ENCODE measurements at places on chromosomes 13 and 19. TPM values are rescaled to one million over a fixed set of nuclear protein-coding genes. Genes with fewer than 3 reads are reported as not detected.

GRCh38 chr19:53942001-53942786 is 20.5 kb upstream of the CACNG8 start:
- no peak for DNase-seq

- no peak for DNase-seq
These were observed 32.2 kb downstream of the SLAIN1 start for GRCh38 chr13:77729502-77730221.

- no peak for DNase-seq
These were observed 19.9 kb upstream of the LGALS13 start for GRCh38 chr19:39582442-39582841.

DNA sequence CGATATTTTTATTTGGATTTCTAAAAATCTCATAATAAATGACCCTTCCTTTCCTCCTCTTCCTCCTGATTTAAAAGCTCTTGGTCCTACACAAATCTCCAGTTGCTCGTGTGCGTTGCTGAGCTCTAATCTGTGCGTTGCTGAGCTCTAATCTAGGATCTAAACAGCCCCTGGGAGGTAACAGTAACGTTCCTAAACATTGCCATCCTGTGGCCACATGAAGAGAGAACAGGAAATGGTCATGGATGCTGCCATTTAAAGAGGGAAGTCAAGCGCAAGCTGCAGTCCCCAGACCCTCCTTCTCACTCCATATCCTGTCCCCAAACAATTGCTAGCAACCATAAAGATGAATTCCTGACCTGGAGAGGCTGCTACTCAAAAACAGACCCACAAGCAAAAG is 170.8 kb downstream of the NUFIP1 start:
- no peak for DNase-seq

GJB6 gene
- 3.6 TPM for polyA plus RNA-seq

PRR19 gene
- 1.5 TPM for polyA plus RNA-seq

GRIK5 gene
- polyA plus RNA-seq, result 26.3 TPM

TMEM86B gene
- 2.8 TPM for polyA plus RNA-seq

Measured in left kidney (tissue), 8 donors.